ENCODE measurements at places on chromosomes 11 and 22.

GRCh38 chr11:120001178-120002090 is 136.5 kb downstream of the TRIM29 start:
- peak; percentile 76 for DNase-seq

DNA sequence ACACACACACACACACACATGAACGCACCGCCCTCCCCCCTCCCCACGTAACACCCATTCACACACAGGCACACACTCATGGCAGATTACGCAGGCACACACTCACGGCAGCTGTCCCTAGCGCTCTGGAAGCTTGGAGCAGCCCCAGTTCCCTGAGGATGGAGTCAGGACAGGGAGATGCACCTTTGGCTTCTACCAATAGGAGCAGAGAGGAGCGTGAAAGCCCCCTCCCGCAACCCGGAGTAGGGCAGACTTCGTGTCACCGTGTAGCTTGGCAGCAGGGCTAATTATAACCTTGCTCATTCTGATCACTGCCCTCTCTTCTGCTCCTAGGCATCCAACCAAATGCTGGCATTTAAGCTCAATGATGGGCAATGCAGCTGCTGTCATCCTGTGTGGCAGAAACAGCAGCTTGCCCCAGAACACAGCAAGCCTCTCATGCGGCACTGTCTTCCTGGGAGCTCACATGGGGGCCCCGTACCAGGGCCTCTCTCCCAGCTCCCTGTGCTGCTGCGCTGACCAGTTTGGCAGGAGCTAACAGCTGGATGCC is 31.9 kb downstream of the ANKK1 start:
- peak; percentile 92 for DNase-seq

- peak; percentile 63 for DNase-seq
These were observed at the start of gene SCYL1 for GRCh38 chr11:65524741-65525545. TSS of gene SCYL1 (plus strand) at chr11:65525083. CDS start at chr11:65525154, 71 bp downstream.

DNA sequence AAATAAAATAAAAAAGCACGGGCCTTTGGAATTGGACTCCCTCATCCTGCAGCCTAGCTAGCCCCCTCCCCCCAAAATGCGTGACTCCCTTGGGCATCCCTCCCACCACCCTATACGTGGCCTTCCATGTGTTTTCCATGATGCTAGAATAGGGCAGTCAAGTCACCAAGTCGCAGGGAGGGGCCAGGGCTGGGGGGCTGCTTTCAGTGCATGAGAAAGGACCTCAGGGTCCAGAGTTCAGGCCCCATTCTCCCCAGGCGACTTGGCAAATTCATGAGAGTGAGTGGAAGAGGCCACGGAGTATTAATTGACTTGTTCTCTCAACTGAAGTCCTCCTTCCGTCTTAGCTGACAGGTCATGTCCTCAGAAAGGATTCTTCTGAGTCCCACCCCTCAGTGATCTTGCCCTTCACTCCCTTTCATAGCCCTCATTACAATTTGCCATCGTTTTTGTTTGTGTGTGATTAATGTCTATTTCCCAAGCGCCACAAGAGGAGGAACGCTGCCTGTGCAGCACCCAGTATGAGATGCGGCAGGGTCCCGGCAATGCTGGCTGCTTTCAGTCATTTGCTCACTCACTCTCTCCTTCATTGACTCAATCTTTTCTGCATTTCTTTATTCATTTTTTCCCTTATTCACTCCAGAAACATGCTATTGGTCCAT is 17.4 kb downstream of the LRRC32 start:
- no peak for DNase-seq

DNA sequence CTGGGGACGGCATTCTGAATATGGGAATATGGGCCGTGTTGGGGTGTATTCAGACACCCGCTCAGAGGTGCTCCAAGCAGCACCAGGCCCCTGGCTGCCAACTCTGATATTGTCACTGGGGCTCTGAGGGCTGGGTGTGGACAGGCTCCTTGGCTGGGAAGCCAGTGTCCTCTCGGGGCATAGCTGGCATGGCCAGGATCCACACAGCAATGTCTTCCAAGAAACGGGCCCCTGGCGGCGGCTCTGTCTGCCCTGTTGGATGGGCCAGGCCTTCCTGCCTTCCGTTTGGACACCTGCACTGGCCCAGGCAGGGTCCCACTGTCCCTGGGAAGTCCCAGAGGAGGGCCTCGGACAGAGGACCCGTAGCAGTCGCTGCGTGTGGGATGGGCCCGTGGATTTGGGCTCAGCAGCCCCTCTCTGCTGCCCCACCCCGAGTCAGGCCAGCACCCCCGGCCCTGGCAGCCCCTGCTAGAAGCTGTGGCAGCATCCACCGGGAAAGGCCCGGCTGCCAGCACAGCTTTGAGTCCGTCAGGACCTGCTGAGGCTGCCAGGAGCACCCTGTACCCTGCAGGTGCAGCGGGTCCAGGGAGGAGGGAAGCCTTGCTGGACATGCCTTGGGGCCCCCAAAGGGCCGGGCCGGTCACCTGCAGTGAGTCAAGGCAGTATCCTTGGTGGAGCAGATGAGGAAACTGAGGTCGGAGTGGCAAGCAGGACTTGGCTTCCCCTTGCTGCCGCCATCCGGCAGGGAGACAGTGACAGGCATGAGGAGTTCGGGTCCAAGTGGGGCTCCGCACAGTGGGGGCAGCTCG is 4.1 kb downstream of the PANX2 start:
- DNase-seq, result no peak

DNA sequence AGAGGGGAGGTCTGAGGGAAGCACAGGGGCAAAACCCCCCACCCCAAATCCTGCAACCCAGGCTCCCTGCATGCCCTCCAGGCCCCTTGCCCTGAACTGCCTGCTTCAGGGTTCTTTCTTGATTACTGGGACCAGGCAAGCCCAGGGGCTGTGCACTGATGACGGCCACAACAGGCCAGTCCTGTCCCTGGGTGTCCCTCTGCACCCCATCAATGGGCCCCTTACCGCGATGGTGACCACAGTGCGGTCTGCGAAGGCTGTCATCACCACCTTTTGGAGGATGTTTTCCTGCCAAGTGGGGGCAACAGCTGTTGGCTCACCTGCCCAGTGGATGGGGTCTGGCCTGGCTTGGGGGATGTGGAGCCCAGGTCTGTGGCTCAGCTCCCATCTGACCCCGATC is 5.0 kb upstream of the KCNJ11 start:
- DNase-seq, result no peak

DNA sequence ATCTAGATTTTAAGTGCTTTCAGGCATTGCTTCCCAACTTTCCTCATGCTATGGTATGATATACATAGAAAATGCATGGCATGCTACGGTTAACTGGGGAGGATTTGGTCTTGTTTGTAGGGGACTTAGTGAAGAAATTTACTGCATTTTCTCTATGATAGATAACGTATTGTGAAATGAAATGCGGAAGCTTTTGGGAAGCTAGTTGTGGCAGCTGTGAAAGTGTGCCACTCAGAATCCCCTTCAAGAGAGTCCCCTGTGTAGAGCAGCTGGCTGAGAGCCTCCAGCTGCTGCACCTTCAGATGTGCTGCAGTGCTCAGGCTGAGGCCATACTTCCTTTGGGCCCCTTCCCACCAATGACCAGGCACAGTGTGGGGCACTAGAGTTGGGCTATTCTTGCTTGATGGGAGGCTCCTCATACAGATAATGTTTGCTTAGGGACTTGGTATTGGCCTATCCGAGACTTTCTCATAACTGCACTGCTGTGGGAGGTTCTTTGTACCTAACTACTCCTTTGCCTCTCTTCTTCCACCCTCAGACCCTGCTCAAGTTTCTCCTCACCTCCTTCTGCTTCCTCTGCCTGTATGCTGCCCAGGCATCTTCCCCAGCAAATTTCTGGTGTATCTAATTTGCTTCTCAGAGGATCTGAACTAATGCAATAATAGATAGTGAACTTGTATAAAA is 67.3 kb downstream of the HIPK3 start:
- no peak for DNase-seq

DNA sequence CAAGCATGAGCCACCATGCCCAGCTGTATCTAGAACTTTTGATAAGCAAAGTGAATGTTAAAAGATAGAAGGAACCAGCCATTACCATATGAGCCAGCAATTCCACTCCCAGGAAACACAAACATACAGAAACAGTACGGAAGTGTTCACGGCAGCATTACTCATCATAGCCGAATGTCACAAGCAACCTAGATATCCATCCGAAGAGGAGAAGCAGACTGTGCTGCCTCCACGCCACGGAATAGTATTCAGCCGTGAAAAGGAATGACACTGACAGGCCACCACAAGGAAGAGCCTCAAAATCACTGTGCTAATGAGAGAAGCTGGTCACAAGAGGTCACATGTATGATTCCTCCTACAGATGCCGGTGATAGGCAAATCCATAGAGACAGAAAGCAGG is 17.6 kb upstream of the MGAT3 start:
- no peak for DNase-seq

GRCh38 chr11:84372381-84372950 is 1086.3 kb upstream of the CCDC90B start:
- no peak for DNase-seq

DNA sequence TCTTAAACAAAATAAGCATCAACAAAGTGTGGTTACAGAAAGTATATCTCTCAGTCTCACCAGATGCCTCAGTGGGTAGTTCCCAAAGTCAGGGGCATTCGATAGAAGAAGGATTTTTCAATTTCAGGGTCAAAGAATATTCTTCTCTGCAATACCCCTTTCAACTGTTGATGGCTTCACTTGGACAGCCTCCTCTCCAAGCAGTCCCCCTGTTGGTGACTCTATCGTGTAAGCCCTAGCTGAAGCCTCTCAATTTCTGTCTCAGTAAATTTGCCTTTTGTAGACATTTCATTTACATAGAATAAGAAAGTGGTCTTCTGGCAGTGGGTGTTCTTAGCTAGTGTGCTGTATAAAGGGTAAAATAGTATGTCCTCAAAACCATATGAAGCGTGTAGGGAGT is 11.3 kb upstream of the CCDC83 start:
- no peak for DNase-seq

DNA sequence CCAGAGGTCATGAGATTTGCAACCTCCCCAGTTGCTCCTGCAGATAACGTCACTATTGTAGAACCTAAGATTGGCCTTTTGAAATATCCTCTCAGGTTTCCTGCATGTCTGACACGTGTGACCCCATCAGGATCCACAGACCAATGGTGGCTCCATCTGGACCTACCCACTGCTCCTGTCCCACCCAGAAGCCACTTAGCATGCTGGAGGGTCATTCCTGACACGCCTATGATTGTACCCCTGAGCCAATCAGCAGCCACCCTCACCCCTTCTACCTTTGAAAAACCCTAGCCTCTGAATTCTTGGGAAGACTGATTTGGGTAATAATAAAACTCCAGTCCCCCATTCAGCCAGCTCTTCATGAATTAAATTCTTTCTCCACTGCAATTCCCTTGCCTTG is 20.1 kb upstream of the NARS2 start:
- DNase-seq, result no peak

- no peak for DNase-seq
These were observed 282.6 kb downstream of the CADM1 start for GRCh38 chr11:115221461-115222069.

- DNase-seq, result peak; percentile 41
These were observed 6.1 kb downstream of the MPEG1 start for GRCh38 chr11:59206635-59207034.

- no peak for DNase-seq
These were observed 962 bp upstream of the AMBRA1 start for GRCh38 chr11:46594785-46595184.

- no peak for DNase-seq
These were observed 892.4 kb downstream of the KCNA4 start for GRCh38 chr11:29124470-29124869.

DNA sequence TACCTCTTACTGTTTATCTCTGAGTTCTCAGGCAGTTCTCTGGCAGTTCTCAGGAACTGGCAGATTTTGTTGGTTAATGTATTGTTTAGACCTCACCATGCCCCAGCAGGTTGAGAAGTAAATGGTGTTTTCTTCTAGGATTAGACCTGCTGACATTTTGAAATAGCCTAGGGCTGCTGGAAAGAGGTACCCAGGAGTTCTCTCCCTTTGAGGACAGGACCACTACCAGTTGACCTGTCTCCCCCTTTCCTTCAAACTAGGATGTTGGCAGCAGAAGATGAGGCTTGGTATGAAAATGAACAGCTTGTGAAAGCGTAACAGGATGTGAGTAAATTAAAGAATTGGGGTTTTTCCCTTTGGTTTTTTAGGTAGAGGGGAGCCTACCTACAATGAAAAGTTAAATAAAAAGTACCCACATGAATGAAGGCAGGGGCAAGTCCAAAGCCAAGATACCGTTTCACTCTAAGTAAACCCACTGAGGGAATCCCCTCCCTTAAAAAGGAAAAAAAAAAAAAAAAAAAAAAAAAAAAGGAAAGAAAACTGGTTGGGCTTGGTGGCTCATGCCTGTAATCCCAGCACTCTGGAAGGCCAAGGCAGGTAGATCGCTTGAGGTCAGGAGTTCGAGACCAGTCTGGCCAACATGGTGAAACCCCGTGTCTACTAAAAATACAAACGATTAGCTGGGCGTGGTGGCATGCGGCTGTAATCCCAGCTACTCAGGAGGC is 96.2 kb downstream of the PDHX start:
- no peak for DNase-seq

DNA sequence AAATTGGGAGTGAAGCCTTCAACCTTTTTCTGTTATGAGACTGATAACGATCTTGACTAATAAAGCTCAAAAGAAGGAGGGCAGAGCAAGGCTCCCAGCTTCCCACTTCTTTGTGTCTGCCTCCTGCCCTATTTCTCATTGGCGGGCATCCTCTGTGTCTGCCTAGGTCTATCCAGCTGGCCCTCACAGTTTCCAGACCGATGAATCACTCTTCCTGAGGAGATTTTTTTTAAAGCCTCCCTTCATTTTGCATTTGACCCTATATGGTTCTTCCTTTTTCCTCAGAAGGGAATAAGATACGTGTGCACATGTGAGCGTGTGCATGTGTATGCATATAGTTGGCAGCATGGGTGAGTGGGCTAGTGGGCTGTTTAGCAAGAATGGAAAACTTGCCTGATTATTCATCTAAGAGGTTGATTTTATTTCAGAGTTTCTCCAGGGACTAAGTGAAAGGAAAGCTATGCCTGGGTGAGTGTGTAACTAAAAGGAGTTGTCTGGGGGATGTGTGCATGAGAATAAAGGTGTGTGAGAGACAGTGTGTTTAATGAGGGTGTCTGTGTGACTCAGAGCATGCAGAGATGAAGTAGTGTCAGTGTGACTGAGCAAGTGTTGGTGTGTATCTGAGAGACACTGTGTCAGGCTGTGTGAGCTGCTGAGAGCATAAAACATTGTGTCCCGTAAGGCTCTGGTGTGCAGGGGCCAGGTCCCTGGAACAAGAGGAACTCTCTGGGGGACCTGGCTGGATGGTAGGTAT is 12.2 kb downstream of the PHLDB1 start:
- no peak for DNase-seq

- DNase-seq, result no peak
These were observed 82.7 kb upstream of the CTSC start for GRCh38 chr11:88420165-88420791.
